ENCODE measurements at places on chromosomes 4 and X.

DNA sequence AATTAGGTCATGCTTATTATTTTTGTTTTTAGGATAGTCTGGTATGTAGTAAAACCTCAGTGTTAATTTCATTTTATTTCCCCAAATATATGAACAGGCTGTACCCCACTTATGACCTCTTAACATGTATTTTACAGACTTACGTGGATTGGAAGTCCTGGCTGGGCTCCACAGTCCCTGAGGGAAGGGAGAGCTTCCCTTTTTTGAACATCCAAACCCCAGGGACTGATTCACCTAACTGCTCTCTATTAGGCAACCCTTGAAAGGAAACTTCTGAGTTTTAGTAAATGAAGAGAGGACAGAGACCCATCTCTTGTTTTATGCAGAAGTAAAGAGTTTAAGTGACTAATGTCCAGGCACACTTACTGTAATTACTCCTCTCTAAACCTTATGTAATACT, 233.1 kb upstream of the SPRY1 start:
- DNase-seq: no peak

- DNase-seq: no peak
These were observed 3.5 kb downstream of the MTNR1A start for GRCh38 chr4:186551849-186552248.

DNA sequence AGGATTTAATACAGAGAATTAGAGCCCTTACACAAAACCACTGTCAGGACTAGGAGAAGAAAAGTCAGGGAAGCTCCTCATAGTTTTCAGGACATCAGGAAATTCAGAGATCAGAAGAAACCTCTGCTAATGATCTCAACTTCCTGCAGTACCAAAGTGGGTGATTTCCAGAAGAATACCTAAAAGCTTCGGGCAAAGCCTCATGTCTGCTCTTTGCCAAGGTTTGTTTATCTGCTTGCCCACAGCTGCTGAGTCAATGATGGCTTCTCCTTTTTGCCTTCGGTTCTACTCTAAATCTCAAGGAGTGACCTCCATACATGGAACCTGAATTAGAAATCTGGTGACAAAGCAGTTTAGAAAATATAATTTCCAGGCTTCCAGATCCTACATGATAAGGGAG, 68.4 kb downstream of the USP38 start:
- DNase-seq: no peak

- DNase-seq: no peak
These were observed 122.3 kb upstream of the OTUD4 start for GRCh38 chr4:145302725-145303124.

GRCh38 chr4:60656171-60656570, 544.0 kb upstream of the ADGRL3 start:
- DNase-seq: no peak

DNA sequence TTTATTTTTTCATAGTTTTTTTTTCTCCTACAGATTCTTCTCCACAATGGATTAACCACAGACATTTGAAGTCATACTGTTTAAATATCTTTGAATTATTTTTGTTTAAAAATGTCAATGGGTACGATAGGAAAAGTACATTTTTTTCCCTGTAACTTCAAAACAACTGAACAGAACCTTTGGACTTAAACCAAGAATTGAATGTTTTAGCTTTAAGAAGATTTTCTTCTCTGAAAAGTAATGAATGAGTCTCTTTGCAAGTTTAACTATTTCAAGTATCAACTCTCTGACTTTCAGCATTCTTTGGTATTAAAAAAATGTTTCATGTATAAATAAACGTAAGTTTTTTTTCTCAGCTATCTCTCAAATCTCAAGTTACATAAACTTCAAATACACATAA, 364.3 kb downstream of the FBXO8 start:
- no peak for DNase-seq

GRCh38 chr4:153140294-153140693, 63.9 kb upstream of the TRIM2 start:
- DNase-seq: no peak

- DNase-seq: peak; percentile 8
These were observed 516.9 kb downstream of the PDHA2 start for GRCh38 chr4:96356591-96357370.

GRCh38 chrX:7972586-7972985, 45.4 kb upstream of the PNPLA4 start:
- no peak for DNase-seq

DNA sequence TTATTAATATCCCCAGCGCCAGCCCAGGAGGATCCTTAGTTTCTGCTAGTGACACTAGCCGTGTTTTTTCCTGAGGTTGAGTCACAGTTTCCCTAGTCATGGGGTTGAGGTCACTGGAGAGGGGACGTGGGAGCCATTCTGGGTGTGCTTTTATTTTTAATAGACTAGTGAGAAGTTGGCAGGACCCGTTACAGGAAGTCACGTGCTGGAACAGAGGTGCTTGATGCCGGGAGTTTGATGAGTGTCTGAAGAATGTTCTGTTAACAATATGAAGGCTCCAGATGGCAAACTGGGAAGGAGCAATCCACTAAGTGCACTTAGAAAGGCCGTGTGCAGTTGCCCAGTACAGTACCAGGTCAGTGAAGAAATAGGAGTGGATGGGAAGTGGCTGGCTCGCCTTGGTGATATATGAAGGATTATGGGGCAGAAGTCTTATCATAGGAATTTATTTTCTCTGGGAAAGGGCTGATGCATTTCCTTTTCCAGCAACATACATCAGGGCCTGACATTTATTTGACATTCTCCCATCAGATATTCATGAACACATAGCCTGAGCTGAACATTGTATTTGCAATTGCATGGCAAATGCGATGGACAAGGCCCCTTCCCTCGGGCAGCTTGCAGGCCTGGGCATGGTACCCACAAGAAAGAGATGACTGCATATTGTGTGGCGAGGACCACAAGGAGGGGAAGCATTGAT, 291.8 kb downstream of the FBXW7 start:
- peak; percentile 82 for DNase-seq

GRCh38 chrX:145553702-145554101, 263.9 kb upstream of the SLITRK2 start:
- no peak for DNase-seq

DNA sequence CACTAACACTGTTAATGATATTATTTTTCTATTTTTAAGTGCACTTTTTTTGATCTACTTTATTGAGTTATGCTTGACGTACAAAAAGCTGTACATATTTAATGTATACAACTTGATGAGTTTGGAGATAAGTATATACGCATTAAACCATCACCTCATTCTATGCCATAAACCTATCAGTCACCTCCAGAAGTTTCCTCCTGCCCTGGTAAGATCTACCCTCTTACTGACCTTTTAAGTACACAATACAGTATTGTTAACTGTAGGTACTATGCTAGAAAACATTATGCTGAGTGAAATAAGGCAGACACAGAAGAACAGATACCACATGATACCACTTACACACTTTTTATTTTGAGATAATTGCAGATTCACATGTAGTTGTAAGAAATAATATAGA, 36.9 kb downstream of the INTS6L start:
- no peak for DNase-seq

DNA sequence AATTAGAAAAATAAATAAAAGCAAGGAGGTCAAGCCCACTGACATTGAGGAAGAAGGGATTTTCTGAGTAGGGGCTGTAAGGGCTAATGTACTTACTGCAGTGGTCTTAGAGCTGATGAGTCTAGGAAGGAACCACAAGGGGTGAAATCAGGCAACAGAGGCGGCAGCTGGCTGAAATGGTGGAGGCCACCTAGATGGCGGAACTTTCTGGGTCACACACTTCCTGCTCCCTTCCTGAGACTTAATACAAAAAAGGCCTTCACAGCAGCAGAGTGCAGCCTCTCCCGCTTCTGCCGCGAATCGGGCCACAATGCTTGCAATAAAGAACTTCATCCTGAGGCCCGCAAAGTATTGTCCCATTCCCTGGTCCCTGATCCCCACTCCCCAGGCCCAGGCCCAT, 15.4 kb downstream of the SNX12 start:
- no peak for DNase-seq

- DNase-seq: no peak
These were observed 173.6 kb downstream of the CORIN start for GRCh38 chr4:47664051-47664826.

DNA sequence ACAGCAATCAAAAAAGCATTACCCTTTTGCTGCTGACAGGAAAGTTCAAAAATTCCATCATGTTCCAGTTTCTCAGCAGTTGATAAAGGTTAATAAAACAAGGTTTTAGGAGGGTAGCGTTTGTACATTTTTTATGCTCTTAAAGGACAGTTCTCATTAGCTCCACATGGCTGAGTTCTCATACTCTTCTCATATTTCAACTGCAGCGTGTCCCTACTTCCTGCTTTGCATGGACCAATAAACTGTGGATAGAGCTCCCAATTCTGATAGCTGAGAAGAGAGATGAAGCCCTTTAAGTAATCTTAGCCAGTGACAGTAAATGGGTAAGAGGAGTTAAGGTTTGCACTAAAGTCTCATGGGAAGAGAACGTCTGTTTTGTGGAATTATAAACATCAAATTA, 53.5 kb downstream of the SPANXA2 start:
- DNase-seq: no peak

GRCh38 chr4:30866346-30866745, 146.2 kb downstream of the PCDH7 start:
- no peak for DNase-seq

DNA sequence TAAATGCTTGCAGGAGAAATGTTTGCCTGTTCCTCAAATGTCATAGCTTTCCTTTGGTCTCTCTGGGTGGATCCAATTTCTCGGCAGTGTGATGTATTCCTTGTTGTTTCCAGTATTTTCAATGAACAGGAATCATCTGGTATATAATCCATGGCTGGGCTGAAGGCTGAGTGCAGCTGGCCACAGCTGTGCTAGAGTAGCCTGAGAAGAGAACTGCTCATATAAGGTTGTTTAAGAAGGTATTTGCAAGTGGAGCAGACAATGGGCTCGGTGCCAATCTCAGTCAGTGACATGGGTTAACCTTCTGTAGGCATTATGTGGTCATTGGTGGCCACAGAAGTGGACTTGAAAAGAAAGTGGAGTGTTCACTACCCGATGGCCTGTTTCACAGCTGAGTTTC, 390.3 kb downstream of the SPRY1 start:
- DNase-seq: peak; percentile 26

DNA sequence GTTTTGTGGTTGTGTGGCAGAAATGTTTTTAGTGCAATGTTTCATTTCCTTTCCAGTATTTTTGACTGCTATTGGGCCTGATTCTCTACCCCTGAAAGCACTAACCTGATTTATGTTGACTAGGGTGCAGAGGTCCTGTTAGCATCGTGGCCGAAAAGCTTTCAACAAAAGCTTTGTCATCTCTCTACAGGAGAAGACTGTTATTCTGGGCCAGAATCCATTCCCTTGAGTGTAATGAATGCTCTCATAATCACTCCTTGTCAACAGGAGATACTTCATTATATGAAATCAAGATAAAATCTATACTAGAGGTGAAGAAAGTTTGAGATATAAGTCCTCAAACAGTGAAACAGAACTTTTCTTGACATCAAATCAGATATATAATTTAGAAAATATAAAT, 195.5 kb downstream of the ZNF330 start:
- no peak for DNase-seq

DNA sequence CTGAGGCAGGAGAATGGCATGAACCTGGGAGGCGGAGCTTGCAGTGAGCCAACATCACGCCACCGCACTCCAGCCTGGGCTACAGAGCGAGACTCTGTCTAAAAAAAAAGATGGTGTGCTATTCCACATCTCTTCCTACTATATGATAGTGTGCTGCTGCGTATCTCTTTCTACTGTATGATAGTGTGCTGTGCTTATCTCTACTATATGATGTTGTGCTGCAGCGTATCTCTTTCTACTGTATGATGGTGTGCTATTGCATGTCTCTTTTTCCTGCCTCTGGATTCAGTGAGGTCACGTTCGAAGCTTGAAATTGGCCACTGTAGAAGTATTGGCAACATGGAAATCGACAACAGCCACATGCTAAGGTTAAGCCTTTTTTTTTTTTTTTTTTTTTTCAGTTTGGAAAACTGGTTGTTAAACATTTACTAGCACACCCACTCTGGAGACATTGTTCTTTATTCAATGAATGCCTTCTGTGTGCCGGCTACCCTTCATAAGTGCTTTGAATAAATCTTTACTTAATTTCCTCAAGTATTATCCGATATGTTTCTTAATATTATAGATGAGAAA, 31.0 kb downstream of the ARFIP1 start:
- no peak for DNase-seq

All from thyroid gland (tissue), 4 donors.